ENCODE measurements at places on chromosomes 11 and 22. TPM values are rescaled to one million over a fixed set of nuclear protein-coding genes. Genes with fewer than 3 reads are reported as not detected.

Gene DEFB131B
- not detected for polyA plus RNA-seq

Gene E2F8
- 2.5 TPM for polyA plus RNA-seq

Gene KRTAP5-11
- polyA plus RNA-seq: not detected

Gene ABCG4
- polyA plus RNA-seq: 0.72 TPM

Gene FOLH1
- not detected for polyA plus RNA-seq

Gene NCAM1
- polyA plus RNA-seq: 20.7 TPM

Gene TTC28
- polyA plus RNA-seq: 5.8 TPM

Measured in SK-N-SH (cell line).